ENCODE measurements at places on chromosomes 16 and 17.

GRCh38 chr16:54194334-54194743, 92.2 kb downstream of the IRX3 start:
- no peak for DNase-seq

DNA sequence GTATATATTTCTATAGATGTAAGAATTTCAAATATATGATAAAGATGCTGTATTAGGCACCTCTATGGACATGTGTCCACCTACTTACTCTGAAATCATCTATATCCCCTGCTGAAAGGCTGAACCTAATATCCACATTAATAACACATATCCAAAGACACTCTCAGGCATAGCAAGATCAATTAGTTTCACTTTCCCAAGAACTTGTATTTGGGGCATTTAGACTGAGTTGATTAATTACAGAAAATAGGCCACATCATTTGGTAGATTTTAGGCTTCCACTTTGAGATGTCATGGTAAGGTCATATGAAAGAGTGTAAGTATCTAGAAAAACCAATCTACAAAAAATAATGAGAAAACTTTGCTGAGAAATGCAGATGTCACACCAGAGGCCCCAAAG, 45.1 kb downstream of the BRIP1 start:
- DNase-seq: no peak

DNA sequence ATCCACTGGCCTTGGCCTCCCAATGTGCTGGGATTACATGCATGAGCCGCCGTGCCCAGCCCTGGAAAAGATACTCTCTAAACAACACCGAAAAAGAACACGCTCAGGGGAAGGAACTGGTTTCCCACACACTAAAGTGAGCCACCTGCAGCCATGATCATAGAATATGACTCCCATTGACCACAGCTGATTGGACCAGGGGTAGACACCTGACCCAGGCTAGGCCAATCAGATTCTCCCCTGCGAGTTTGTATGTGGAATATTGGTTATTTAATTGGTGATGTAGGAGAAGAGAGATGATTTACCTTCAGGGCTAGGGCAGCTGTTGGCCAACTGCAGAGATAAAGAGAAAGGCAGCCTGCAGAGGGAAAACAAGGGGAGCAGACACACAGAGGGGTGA, 9.0 kb upstream of the GGA2 start:
- no peak for DNase-seq

DNA sequence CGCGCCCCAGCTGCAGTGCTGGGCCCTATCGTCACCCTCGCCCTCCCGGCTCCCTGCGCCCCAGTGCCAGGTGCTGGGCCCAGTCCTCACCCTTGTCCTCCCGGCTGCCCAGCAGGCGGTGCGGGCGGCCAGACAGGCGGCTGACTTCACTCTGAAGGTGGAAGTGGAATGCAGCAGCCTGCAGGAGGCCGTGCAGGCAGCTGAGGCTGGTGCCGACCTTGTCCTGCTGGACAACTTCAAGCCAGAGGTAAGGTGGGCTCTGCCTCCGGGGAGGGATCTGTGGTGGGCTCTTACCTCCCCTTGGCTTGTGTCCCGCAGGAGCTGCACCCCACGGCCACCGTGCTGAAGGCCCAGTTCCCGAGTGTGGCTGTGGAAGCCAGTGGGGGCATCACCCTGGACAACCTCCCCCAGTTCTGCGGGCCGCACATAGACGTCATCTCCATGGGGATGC, 17.9 kb downstream of the QPRT start:
- no peak for DNase-seq

Data from PC-3 (cell line).